NCI-H69 (cell line): ENCODE measurements at places on chromosomes 5 and 9.

- DNase-seq = peak; percentile 8
These were observed at the start of gene PCDHA12 for GRCh38 chr5:140875085-140876065. Gene PCDHA12 (plus strand): TSS chr5:140875308. CDS start chr5:140875473, 165 bp downstream.

DNA sequence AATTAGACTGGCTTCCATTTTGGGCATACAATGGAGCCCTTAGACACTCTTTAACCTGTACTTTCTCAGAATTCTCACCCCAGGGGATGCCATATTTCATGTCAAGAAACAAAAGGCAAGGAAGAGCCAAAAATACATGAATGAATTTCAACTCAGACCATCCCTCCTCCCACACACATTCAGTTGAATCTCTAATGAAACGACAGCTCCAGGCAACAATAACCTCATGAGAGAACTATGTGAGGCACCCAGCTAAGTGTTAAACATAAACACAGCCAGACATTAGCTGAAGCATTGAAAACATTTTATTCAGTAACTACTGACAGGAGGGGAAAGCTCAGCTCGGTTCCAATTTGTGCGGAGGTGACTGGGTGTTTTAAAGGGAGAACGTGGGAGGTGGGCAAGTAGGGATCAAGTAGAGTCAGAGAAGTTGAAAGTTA is 1359.1 kb upstream of the CDH9 start:
- DNase-seq = peak; percentile 42

DNA sequence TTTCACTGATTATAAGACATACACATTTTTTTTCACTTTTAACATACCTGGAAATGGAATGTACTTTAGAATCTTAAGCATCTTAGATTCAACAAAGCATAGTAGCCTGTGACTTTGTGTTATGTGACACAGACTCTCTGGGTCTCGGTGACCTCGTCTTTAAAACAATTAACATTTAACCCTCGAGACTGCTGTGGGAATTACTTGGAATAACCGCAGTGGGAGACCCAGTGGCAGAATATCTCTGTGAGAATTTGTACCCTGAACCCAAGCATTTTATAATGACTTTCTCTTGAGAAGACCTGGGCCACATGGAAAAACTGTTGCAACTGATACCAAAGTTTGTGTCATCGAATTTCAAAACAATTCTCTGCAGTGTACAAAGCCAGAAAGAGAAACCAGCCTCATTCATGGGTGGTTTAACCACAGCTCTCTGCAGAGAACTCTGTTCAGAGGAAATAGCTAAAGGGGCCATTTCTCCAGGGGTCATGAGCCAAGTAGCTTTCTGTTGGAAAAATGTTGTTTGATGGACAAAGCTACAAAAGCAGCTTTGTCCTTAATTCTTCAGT is 10.0 kb upstream of the RETREG1 start:
- no peak for DNase-seq

GRCh38 chr5:39083968-39084367 is 9.8 kb upstream of the RICTOR start:
- DNase-seq = no peak

- no peak for DNase-seq
These were observed 2.7 kb upstream of the MYMK start for GRCh38 chr9:133527444-133527920.

GRCh38 chr5:152511531-152512132 is 106.6 kb upstream of the NMUR2 start:
- DNase-seq = no peak

GRCh38 chr5:59922220-59922619 is 28.7 kb upstream of the PDE4D start:
- DNase-seq = peak; percentile 49

DNA sequence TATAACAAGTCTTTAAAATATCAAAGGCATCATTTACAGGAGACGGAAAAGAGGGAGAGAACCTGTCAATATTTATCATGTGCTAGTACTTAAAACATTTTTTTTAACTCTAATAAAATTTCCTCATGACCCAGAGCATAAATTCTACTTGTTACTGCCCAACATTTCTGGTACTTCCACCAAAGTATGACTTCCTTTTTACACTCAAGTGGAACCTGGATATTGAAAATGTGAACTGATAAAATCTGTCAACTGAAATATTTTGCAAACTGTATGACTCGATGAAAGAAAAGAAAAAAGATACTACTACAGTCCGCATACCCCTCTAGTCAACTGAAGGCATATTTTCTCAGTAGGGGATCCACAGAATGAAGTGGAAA is 37.1 kb downstream of the FAM13B start:
- DNase-seq = no peak

DNA sequence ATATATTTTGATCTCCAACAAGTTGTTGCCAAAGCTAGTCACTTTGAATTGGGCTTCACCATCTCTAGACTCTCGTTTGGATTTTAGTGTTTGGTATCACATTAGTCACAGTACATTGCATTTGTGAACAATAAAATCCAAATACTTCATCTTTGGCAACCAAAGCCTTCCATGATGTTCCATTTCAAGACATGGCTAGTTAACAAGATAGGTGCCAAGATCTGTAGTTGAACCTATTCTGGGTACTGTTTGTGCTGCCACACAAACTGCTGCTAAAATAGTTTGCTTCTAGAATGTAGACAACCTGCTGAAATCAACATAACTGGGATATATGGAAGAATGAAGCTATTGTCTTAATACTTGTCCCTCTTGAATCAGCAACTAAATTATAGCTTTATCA is 207.5 kb downstream of the LRRC70 start:
- no peak for DNase-seq

- no peak for DNase-seq
These were observed 29.0 kb downstream of the TXNDC8 start for GRCh38 chr9:110308633-110309038.

DNA sequence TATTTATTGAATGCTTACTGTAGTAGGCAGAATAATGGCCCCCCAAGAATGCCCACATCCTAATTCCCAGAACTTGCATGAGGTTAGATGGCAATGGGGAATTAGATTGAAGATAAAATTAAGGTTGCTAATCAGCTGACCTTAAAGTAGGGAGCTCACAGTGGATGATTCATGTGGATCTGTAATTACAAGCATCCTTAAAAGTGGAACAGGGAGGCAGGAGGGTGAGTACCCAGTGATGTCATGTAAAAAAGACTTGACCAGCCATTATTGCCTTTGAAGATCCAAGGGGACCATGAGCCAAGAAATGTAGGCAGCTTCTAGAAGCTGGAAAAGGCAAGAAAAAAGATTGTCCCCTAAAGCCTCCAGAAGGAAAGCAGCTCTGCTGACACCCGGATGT is 71.4 kb downstream of the GABBR2 start:
- DNase-seq = no peak

DNA sequence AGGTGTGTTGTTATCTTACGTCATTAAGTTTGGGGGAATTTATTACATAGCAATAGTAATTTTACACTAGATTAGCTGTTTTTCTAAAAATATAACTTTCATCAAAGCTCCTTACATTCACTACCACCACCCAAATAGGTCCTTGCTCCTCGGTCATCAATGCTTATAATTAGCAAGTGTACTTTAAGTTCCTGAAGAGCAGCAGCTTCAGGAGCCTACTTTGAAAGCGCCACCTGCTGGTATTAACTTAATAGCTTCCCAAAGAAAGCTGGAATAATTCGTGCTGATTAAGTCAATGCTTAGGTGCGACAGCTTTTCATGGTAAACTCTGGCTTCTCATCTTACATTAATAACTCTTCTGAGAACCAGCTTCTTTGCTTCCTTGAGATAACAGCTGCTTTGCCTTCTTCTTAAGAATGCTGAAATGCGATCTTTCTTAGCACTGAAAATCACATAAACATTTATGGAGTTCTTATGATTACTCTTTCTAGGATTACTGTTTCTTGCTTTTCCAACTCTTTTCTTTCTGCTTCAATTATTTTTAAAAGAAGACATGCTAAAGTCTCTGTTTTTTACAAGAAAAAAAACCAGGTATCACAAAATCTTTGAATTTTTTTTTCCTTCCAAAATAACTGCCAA is 10.0 kb upstream of the C5 start:
- DNase-seq = peak; percentile 84

DNA sequence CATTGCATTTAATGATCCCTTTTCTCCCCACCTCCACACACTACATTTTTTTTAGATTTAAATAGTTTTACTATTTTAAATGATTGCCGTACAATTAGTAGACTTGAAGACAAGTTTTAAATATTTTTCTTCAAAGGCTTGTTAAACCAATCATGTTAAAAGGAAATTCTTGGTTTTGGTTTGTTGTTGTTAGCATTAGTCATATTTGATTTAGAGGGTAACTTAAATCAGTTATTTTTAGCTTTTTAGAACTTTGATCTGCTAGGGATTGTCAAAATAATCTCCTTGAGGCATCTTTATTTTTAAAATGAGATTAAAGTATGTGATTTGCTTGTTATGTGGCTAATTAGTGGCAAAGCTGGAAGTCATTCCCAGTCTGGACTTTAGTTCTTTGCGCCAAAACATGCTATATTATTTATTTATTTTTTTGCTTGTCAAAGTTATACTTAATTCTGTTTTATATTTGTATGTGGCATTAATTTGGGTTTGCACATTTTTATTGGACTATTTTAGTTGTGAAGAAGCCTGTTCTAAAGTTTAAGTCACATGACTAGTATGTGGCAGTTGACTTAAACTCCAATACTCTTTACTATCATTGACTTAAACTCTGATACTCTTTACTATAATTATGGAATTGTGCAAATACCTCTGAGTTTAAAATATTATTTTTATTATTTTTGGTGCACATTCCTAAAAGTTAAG is 14.7 kb downstream of the ITGA1 start:
- no peak for DNase-seq

- DNase-seq = peak; percentile 21
These were observed 119.0 kb downstream of the ENTREP1 start for GRCh38 chr9:69444021-69444420.

DNA sequence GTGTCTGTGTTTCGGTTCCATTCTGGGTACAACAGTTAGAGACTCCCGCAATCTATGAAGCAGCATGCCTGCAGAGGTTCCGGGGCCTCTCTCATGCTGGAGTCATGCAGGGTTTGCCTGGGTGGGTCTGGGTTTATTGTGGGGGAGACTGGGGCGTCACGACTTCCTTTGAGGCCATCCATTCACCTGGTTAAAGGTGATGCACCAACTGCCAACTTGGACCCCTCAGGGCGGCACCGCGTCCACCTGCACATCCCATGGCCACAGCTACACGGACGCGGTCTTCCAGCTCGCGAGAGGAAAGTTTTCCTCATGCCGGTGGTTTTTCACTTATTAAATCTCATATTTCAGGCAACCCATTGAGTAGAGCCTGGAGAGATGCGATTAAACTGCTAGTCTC is 30.9 kb upstream of the IRX4 start:
- DNase-seq = no peak

DNA sequence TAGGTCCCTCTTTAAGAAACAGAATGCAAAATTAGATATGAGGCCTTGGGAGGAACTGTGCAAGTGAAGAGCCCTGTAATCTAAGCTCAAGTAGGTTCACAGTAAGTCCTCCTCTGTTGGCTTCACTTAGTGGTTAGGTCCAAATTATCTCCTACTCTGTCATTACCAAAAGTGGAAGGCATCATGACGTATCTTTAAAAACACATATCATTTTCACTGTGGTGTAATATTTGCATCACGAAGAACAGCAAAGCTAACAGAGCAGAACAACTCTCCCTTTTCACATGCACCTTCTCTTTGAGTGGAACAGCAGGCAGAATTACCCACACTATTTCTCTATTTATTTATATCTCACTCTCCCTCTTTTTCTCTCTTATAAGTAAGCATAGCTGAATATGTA is 240.5 kb upstream of the CCNH start:
- peak; percentile 47 for DNase-seq

DNA sequence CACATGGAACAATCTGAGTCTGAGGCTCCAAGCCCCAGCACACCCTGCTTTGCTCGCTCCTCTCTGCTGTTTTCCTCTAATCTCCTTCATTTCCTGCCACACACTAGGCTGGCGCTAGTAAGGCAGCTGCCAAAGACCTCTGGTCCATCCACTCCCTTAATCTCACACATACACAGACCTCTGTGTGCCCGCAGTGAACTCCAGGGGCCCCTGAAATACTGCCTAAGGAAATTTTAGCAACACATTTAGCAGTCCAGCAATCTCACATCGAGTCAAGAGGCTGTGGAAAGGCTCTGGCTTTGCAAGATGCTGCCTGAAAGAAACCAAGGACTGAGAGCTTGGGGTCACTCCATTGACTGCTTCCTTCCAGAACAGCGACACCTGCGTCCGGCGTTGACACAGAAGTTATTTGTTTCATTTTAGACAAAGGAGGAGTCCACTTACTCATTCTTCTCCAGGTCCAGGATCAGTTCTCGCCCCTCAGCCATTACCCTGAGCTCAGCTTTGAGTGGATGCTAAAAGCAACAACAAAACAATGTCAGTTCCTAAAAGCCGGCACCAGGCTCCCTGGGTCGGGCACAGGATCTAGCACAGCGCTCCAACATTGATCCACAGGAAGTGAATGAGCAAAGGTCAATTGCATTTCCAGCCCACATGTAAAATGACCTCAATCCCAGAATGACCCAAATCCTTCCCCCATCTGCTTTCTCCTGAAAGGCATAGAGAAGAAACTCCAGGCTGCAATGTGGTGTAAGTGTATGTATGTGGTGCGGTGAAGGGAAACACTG is 11.5 kb downstream of the ADAM19 start:
- no peak for DNase-seq

GRCh38 chr5:178074266-178074952 is 38.9 kb upstream of the N4BP3 start:
- DNase-seq = peak; percentile 33

DNA sequence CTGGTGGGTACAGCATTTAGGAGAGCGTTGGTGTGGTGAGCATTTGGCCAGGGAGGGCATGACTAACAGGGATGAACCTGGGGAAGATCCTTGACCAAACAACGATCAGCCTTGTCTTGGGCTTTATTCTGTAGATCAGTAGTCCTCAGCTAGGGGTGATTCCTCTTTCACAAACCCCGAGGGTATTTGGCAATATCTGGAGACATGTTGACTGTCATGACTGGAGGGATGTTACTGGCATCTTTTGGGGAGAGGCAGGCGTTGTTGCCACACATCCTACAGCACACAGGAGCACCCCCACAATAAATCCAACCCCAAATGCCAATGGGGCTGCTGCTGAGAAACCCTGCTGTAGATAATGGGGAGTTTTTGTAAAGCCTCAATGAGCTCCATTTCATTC is 43.9 kb downstream of the OSTF1 start:
- no peak for DNase-seq

- no peak for DNase-seq
These were observed 986.9 kb upstream of the ARRDC3 start for GRCh38 chr5:92370032-92370431.

GRCh38 chr5:142466195-142466971 is 141.6 kb upstream of the SPRY4 start:
- DNase-seq = peak; percentile 90

DNA sequence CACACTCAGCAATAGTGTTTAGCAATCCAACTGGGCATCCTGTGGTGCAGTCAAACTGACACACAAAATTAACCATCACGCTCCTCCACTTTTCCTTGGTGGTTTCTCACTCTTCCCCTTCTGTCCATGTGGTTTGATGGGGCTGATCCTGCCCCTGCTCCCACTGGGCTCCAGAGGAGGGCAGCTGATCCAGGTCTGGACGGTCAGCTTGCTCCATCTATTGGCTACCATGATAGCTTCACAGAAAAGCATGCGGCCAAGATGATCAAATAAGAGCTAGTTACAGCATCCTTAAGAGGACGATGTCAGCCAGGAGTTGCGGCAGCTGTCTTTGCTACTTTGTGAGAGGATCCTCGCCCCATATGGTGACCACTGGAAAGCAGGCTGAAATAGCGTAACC is 29.6 kb upstream of the RANBP17 start:
- no peak for DNase-seq
